ENCODE measurements at places on chromosomes 11 and 22.

DNA sequence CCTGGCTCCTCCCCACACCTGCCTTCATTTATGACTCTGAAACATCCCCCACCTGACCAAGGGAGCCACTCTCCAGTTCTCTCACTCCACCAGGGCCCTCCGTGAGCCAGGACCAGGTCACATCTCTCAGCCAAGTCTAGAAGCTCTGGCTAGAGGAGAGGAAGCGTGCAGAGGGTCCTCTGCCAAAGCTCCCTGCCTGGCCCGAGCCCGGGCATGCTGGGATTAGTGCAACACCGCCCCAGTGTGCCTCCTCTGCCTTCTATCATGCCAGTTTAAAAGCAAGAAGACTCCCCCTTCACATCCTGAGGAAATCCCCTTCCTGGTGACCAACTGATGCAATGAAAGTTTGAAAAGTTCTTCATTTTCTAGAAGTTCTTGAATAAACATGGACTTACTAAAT lies 23.5 kb downstream of the TP53AIP1 start:
- no peak for DNase-seq

- no peak for DNase-seq
These were observed 38.0 kb downstream of the MYH9 start for GRCh38 chr22:36349726-36350125.

DNA sequence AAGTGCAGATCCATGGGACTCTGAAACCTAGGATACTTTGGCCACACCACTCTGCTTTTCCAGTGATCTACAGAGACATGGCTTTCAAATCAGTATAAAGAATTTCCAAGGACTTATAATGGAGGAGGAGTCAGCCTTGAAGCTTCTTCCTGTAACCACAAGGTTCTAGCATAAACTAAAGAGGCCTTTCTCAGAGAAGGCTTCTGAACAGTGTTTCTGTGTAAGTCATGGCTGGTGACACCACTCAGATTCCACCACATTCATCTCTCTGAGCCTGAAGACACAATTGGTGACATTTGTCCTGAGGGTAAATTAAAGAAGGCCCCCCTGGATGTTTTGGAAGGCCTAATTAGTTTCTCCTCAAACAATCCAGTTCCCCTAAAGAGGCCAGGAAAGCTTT lies 29.0 kb upstream of the ADORA2A start:
- no peak for DNase-seq

DNA sequence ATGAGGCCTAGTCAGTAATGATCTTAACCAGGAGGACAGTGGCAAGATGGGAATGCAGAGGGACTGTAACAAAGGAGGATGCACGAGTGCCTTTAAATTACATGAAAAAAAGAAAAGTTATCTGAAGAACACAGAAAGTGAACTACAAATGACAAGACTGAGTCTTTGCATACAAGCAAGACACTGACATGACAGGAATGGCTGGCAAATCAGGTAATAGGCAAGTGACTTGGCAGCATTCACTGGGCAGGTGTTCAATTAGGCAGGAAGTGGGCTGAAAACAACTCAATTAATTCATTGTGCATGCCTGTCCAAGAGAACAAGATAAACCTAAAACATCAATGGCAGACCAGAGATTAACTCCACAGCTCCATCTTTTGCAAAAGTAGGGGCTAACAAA lies 24.0 kb downstream of the SMCO4 start:
- DNase-seq = no peak

- DNase-seq = no peak
These were observed 23.9 kb upstream of the LYVE1 start for GRCh38 chr11:10592331-10592730.

GRCh38 chr11:2833716-2834502 lies 51.7 kb downstream of the CDKN1C start:
- no peak for DNase-seq
